ENCODE measurements at places on chromosomes 11 and 22.

DNA sequence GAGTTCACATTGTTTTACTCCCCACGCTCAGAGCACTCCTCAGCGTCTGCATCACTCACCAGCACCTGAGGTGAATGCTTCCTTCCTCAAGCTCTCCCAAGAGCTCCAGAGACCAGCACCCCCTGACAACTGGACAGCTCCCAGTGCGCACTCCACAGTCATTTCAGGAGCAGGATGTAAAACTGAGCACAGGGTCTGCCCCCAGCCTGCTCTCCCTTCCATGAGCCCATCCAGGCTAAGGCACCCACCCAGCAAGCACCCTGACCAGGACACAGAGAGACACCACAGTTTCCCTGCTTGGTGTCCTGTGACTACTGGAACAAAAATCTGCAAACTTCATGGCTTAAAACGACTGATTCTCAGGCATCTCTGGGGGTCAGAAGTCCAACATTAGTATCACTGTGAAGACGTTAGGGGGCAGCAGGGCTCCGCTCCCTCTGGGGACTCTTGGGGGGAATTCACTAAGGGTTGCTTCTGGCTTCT lies 3.3 kb downstream of the SCGB1D2 start:
- DNase-seq, result no peak

GRCh38 chr11:117643606-117644300 lies 153.3 kb downstream of the DSCAML1 start:
- DNase-seq, result no peak

GRCh38 chr11:115926601-115927000 lies 422.4 kb upstream of the CADM1 start:
- no peak for DNase-seq

DNA sequence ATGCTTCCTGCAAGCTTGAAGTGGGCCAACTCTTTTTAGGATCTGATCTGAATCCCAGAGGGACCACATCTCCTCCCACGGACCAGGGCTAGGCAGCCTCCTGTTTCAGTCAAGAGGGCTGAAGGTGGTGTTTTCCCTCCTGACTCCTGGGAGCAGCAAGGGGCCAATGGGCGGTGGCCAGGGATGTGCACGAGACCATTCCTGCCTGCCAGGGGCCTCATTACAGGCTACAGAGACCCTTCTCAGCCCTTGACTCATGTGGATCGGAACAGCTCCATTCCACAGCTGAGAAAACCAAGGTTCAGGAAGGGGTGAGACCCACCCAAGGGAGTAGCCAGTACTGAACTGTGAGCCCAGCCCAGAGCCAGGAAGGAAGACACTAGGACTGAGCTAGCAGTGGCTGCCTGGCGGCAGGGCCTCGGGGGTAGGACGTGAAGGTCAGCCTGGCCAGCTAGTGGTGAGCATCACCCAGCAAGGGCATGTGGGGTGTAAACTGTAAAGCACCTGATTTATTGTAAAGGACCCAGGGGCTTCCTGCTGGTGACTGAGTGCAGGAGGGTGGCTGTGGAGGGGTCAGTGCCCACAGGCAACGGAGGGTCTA lies 3.4 kb upstream of the P2RY6 start:
- no peak for DNase-seq

- DNase-seq, result no peak
These were observed 20.4 kb downstream of the MRGPRX4 start for GRCh38 chr11:18193010-18193409.

GRCh38 chr22:36470162-36470993 lies 11.1 kb downstream of the TXN2 start:
- no peak for DNase-seq

DNA sequence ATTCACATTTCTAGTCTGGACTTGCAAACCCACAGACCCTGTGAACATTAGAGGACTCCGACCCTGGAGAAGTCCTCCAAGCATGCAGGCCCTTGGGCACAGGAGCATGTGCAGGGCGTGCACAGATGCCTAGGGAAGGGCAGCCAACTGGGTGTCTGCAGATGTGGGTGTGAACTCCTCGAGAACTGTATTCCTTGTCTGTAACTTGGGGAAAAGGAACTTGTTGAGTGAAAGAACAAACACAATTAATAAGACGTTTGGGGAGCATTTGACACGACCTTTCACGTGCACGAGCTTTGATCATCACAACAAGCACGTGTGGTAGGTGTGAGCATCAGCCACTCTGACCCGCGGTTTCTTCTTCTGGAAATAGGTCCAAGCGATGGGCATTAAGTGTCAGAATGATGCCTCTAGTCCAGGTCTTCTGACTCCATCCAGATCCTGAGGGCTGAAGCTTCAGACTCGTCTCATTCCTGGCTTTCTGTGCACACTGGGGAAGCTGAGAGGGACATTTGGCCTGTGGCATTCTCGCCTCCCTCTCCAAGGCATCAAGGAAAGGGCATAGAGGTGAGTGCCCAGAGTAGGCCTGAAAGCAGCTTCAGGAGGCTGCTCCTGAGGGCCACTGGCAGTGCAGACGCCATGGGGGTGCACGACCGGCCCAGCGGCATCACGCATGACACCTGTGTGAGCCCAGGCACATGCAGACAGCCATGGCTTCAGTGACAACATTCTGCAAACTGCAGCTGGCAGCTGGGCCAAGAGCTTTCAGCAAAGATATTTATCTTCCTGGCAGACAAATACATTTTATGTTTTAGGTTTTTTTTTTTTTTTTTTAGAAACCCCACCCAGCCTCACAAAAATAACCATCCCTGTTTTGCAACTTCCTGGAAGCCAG lies 32.5 kb downstream of the ALX4 start:
- no peak for DNase-seq

- no peak for DNase-seq
These were observed at the start of gene UNC93B1 for GRCh38 chr11:68003846-68004550. Gene UNC93B1 (minus strand): TSS chr11:68004097. CDS start chr11:68004043, 54 bp downstream.

GRCh38 chr22:38244106-38244505 lies 28.7 kb downstream of the TMEM184B start:
- no peak for DNase-seq

- no peak for DNase-seq
These were observed 8.9 kb downstream of the TTC28 start for GRCh38 chr22:28670756-28671155.

GRCh38 chr11:8800520-8801110 lies 110.4 kb upstream of the AKIP1 start:
- no peak for DNase-seq

Measured in NCI-H1048 (cell line).